ENCODE measurements at places on chromosomes 11 and 22.

GRCh38 chr11:116035977-116036376, 531.8 kb upstream of the CADM1 start:
- no peak for DNase-seq

DNA sequence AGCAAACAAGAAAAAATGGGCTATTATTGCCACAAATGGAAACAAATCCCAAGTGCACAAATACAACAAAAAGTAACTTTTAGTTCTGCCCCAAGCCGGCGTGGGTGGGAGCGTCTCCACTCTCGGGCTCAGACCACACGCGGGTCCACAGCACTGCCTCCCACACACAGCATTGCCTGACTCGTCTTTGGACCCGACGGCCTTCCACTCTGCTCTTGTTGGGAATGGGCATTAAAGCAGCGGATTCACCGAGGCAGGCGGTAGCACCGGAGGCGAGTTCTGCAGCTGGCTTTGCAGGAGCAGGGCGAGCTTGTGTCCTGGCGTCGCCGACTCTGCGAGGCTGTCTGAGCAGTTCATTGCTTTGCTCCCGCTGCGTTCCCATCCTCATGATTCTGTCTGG, 23.0 kb downstream of the NADSYN1 start:
- DNase-seq, result no peak

DNA sequence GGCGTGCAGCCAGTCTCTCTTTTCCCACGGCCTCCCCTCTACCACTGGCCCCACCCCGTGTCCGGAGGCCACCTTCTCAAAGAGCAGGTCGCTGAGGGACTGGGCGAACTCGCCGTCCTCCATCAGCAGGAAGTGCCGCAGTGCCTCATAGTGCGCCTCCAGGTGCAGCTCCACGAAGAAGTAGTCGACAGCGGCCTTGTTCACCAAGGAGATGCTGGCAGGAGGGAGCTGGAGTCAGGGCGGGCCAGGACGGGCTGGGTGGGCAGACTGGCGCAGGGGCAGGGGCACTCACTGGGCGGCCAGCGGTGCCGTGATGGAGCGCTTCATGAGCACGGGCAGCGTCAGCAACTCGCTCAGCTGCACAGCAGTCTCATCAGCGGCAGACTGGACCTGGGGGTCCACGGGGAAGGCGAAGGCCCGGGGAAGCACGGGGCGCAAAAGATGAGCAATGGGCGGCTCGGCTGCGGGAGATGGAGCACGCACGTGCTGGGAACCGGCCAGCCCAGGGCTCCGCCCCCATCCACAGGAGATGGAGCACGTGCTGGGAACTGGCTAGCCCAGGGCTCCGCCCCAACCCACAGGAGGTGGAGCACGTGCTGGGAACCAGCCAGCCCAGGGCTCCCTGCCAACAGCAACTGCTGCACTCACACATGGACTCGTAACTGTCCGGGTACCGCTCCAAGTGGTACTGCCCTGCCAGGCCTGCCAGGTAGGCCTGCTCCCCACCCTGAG, 18.4 kb downstream of the SELENOO start:
- peak; percentile 82 for DNase-seq

DNA sequence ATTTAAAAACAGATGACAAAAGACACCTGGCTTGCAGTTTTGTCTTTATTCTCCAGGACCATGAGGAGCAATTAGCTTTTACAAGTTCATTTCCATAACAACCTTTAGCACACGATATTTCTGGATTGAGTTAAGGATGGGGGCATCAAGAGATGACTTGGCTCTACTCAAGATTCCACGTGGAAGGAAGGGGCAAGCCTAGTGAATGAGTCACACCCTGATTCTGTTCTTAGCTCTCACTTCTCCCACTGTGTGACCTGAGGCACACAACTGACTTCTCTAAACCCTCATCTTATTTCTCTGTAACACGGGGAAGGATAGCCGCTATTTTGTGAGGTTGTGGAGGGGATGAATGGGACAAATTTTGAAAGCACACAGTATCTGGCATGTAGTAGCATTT, 185.5 kb downstream of the KIRREL3 start:
- DNase-seq, result no peak

DNA sequence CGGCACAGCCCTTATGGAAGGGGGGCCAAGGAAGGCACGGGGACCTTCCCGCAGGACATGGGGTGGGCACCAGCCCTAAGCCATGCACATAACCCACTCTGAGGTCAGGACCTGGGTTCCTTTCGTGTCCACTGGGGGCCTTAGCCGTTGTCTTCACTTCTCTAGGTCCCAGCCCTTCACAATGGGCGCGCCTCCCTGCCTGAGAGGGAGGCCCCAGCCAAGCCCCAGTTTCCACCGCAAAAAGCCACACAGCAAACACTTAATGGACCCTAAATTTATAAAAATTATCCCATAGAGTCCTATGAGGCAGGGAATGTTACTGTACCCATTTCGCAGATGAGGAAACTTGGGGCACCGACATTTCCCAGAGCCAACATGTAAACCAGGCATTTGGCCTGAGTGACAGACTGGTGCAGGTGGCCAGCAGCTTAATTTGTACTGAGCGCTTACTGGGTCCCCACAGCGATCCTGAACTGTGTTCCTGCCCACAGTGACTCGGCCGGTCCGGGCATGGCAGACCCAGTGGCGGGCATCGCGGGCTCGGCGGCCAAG, 1.2 kb downstream of the GAS2L1 start:
- DNase-seq, result no peak

- no peak for DNase-seq
These were observed 53.8 kb upstream of the CD5 start for GRCh38 chr11:61048368-61049062.

DNA sequence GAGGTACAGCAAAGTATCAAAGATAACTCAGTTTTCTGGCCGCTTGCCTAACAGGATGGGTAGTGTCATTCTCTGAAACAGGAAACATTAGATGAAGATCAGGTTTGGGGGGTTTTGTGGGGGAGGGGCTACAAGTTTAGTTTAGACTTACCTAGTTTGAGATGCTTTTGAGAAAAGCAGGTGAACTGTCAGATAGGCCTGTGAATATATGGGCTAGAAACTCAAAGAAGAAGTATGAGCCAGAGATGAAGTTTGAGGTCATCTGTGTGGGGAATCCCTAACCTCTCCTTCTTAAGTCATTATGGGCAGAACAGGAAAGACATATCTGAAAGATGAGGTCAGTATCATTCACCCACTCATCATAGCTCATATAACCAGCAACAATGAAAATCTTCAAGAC, 11.9 kb downstream of the HOATZ start:
- DNase-seq, result no peak

GRCh38 chr11:72836111-72836510, 21.9 kb downstream of the ATG16L2 start:
- DNase-seq, result no peak

GRCh38 chr11:15446315-15446714, 331.6 kb downstream of the INSC start:
- DNase-seq, result no peak

DNA sequence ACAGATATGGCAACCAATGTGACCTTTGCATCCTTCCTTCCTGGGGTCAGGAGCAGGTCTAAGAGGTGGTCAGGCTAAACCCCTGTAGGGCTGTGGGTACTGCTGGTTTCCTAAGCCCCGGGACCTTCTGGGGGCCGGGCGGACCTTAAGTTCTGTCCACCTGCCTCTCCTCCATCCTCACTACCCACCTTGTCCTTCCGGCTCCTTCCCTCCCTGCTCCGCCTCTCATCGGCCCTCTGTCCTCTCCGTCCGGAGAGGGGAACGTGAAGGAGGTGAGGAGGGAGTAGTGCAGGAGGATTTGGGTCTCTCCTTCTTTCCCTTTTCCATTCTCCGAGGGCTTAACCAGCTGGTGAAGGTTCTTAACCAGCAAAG, 28.3 kb upstream of the PARVB start:
- no peak for DNase-seq

DNA sequence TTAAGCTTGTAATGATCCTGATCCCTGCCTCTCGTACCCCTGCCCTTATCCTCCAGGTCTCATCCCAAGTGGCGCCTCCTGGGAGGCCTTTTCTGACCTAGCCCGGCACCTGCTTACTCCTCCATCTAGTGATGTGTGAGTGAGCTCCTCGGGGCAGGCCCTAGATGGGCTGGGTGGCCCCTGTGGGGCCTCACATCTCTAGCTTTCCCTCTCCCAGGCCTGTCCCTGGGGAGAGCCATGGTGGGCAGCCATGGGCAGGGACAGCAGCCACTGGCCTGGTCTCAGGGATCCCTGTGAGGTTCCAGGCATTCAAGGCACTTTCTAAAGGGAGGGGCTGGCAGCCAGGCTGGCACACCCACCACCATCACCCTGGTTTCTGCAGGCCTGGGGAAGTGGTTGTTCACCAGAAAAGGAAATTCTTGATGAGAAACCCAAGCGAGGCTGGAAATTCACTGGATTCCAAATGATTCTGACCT, 27.9 kb downstream of the GNAZ start:
- no peak for DNase-seq

GRCh38 chr11:31817054-31817620, 6.0 kb upstream of the PAX6 start:
- no peak for DNase-seq

GRCh38 chr11:79671401-79671800, 230.6 kb upstream of the TENM4 start:
- no peak for DNase-seq

DNA sequence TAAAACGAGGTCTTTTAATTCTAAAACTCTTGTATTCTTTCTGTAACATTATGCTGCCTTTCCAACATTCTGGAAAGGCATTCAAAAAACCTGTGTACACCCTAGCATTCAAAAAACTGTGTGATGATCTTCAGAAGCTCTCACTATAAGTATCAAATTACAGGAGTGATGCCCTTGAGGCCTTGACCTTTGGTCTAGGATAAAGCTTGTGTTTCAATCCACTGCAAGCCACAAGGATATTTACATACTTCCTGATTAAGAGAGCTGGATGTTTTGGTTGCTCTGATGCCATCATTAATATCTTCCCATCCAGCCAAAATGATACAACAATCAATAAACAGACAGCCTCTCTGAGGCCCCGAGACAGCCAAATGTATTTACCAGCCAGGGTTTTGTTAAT, 11.9 kb downstream of the CLPB start:
- DNase-seq, result no peak

GRCh38 chr11:113317339-113317738, 3.0 kb downstream of the TTC12 start:
- DNase-seq, result no peak

DNA sequence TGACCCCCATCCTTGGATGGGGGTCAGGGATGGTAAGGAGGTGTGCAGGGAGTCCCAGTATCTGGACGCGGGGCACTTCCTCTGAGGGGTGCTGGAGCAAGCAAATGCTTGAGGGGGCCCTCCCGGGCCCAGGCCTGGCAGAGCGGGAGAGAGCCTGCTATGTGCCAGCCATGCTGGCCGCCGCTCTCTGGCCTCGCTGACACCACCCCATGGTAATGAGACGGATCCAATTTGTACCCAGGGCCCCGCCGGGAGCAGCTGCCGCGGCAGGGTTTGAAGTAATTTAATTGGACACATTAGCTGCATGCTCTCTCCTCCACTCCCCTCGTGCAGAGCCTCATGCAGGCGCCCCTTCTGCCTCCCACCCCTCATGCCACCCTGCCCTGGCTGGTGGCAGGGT, 6.3 kb downstream of the SYT7 start:
- DNase-seq, result no peak

DNA sequence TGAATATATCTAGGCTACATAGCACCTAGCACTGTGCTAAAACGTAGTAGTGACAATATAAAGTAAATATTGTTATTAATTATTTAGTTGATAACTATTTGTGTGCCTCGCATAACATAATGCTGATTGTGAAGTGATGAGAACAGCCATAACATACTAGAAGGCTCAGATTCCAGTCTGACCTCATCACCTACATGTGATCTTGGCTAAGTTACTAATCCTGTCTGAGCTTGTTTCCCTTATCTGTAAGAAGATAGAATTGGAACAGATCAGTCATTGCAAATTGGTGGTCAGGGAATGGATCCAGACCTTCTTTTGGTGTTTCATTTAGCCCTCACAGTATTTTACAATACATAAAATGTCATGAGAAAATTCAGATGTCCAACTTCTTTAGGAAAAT, 103.4 kb upstream of the SEZ6L start:
- DNase-seq, result no peak

GRCh38 chr11:46378296-46378695, 3.2 kb upstream of the MDK start:
- DNase-seq, result no peak

DNA sequence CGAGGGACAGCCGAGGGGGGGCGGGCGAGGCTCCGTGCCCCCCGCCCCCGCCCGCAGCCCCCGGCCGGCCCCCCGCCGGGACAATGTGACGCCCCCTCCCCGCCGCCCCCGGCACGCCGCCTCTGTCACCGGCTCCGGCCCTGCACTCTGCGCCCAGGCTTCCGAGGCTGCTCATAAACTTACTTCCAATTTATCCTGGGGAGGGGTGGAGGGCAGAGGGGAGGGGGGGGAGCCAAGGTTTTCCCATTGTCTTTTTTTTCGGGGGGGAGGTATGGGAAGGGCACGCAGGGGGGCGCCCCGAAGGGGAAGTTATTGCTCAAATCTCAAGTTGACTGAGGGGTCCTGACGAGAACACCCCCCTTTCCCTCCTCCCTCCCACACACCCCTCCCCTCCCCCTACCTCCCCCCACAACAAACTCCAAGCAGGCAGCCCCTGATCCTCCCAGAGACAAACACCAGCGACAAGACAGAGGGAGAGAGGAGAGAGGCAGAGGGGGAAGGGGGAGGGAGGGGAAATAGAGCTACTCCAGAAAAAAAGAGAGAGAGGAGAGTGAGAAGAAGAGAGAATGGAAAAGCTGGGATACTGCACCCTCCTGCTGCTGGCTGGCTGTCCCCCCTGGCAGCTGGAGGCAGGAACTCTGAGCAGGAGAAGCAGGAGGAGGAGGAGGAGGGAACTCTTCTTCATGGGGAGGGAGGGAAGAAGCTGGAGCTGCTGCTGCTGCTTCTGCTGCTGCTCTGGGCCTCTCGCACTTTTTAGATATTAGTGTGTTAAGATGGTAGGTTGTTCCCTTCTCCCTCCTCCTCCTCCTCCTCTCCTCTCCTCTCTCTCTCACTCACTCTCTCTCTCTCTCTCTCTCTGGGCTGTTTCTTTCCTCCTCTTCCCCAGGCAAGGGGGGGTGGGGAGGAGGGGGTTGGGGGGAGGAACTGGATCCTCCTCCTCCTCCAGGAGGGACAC, 631 bp downstream of the PHF21A start:
- peak; percentile 59 for DNase-seq

DNA sequence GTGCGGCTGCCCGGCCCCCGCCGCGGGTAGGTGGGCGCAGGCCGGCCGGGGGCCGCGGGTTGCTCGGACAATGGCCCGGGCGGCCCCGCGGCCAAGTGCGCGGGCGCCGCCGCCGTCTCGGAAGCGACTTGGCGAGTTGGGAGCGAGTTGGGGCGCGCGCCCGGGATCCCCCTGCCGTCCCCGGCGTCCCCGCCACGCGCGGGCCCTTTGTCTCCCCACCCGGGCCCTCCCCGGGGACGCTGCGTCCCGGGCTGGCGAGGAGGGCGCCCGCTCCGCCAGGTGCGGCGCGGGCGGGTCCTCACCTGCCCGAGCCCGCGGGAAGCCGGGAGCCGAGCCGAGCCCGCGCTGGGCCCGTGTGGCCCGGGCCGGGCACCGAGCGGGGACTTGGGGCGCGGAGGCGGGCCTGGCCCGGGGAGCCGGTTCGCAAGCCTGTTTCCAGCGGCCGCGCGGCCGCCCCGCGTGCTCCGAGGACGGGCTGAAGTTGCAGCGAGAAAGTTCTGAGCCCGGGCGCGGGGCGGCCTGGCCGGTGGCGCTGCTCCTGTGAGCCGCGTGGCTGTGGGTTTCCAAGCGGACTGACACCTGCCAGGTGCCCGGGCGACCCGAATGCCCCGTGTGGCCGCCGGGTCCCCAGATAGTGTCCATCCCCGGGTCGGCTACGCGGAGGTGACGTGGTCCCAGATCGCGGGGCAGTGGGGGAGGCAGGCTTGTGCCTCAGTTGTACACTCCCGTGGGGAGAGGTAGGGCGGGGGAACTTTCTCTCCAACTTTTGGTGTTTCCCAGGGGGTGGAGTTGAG, 586 bp downstream of the LRP5 start:
- no peak for DNase-seq

All from brain pericyte (primary cell).